ENCODE measurements at places on chromosomes 7 and 10.

DNA sequence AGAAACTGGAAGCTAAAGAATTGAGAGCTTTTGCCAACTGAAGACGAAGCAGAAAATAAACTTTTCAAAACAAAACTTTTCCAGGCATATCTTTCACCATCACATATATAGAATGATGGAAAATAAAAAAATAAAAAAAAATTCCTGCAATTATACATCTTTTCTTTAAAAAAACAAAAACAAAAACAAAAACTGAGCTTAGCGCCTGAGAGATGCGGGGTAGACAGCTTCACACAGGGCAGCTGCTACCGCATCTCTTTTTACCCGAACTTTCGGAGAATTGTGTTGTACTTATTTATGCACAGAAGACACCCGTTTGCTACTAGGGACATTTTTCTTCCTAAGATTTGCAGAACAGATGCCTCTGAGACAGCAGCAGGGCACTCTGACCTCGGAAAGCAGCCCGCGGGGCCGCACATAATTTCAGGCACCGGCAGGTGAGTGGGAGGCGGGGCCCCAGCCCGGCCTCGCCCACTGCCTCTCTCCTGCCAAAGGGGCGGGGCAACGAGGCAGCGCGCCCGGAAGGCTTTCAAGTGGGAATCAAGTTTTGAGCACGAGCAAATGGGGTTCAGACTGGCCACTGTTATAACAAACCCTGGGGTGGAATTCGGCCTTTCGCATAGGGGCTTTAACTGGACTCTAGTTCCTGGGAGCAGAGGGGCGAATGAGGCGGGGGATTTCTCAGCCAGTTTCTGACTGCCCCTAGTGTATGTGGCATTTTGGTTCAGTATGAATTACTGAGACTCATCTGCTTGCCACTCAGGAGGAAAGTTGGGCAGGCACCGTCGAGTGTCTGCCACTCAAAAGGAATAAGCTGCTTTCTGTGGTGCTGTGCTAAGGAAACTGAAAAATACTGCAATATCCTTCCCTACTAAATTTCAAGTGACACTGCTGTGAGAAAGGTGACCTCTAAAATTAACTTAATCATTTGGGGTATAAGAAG, 18.5 kb upstream of the FAM133B start:
- DNase-seq = peak; percentile 68

DNA sequence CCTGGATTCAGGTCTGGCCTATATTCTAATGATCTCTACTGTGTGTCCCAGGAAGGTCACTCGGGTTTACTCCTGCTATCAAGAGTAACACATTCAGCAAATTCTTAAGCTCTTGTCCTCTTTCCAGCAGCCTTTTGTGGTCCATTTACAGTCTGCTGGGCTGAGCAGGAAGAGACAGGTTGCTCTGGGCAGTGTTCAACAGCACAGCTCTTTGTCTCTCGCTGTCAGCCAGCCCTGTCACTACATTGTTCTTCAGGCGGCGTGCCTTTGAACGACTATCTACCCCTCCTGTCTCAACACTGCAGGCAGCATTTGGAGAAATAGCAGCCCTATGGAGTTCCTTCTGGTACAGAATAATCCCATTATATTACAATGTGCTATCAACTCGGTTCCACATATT, 192.2 kb upstream of the TBX20 start:
- DNase-seq = no peak

- no peak for DNase-seq
These were observed 368.2 kb downstream of the CCSER2 start for GRCh38 chr10:84696610-84697009.

DNA sequence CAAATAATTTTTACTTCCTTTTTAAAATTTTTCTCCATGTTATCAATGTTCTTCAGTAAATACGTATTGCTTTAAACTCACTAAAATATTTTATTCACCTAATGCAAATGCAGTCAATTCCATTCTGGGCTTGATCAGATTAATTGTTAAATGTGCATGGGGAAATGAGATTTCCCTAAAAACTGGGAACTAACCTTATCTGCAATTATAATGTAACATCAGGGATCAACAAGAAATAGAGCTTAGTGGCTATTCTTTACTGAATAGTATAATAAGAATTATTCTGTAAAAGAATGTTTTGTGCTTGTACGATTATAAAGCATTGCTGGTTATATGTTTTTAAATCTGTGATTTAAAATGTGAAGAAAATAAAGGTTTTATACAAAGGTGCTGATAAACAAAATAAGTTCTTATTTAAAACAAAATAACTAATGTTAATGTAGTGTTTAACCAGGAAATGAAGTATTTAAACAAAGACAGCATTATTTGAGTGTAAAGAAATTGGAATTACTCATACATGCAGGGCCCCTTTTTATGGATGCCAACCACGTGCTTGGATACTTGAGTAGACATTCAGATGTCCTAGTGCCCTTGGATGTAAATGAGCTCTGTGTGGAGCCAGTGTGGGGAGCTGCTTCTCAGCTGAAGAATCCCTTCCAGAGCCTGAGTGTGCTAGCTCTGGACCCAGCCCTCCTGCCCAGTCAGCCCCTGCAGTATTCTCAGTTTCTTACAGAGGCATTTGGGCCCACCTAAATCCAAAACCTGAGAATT, 84.2 kb downstream of the REEP3 start:
- no peak for DNase-seq

DNA sequence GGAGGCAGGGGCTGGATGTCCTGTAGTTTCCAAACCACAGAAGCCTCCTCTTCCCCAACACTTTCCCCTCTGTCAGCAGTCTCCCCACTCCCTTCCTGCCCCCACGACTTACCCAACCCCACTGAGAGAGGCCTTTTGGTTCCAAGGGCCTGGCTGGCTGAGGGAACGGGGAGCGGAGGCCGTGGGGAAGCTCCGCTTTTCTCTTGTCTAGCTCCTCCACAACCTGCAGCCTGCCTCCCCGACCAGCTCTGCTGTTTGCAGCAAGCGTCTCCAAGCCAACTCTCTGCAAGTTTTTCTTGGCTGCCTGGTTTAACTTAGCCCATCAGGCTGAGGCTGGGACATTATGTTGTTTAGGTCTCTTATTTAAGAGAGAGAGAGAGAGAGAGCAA, 126.8 kb downstream of the NEURL1 start:
- DNase-seq = no peak

GRCh38 chr7:16114633-16115032, 306.7 kb downstream of the CRPPA start:
- no peak for DNase-seq

DNA sequence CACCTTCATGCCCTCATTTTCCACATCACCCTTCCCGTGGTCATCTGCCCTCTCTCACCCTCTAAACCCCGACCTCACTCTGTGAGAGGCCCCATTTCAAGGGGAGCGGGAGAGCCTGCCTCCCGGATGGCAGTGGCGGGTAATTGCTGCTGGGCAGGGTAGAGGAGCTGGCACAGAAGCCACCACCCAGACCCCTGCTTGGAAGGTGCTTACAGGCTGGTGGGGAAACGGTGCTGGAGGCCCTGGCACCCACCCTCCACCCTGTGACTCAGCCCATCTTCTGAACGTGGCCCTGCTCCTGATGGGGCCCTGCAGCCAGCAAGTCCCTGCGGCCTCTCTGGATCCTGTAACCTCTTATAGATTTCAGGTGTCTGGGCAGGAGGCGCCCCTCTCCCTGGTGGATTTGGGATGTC, 10.6 kb upstream of the PWWP2B start:
- no peak for DNase-seq

Data from WERI-Rb-1 (cell line).